Dermis lymphatic vessel endothelial cell (primary cell): ENCODE measurements at places on chromosomes 7 and 10. TPM values are rescaled to one million over a fixed set of nuclear protein-coding genes. Genes with fewer than 3 reads are reported as not detected.

The IRF5 gene
- under 0.01 and 0.09 TPM in 2 replicates for total RNA-seq

The CDH23 gene
- total RNA-seq: under 0.01 TPM in 2 replicates

The LRRN3 gene
- total RNA-seq: not detected in 2 replicates

The SNCG gene
- total RNA-seq: 153 and 248 TPM in 2 replicates

The KIAA1217 gene
- total RNA-seq: 12.7 and 16.1 TPM in 2 replicates

The FAM237B gene
- not detected in 2 replicates for total RNA-seq

The SPDYE8 gene
- not detected in 2 replicates for total RNA-seq

The HMX3 gene
- not detected in 2 replicates for total RNA-seq
